ENCODE measurements at places on chromosomes 6 and 20. TPM values are rescaled to one million over a fixed set of nuclear protein-coding genes. Genes with fewer than 3 reads are reported as not detected.

The NTSR1 gene
- 0.13 TPM for total RNA-seq

The IMPG1 gene
- not detected for total RNA-seq

The SIGLEC1 gene
- total RNA-seq: 3.0 TPM

The DEFB124 gene
- total RNA-seq: not detected

The SYCP2 gene
- 0.26 TPM for total RNA-seq

DNA sequence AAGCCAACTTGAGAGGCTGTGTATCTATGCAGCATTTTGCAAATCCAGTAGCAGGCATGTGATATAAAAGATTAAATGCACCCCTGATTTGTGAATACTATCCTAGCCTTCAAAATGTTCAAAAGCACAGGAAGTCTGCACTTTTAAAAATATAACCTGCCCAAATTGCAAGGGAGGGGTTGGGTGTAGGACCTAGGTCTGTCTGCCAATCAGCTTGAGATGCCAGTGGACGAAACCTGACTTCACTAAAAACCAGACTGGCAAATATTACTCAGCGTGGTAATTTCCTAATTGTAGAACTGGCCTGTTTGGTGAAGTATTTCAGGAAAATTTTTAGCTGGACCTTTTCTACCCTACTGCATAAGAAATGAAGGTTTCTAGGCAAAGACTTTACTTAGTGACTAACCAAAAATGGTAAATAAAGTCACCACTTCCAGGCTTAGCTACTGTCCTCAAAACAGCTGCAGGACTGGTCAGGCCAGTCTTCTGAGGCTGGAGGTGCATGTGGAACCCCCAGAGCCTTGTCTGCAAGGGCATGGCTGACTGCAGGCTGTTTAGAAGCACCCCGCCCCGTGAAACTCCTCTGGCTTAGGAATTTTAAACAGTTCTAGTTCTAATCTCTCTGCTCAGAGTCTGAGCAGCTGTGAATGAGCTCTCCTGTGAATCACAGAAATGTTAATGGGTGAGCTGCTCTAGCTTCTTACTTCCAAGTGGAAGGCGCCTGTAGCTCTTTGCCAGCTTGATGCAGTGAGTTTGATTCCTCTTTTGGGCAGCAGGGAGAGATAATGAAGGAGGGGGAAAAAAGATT is 104.4 kb upstream of the ESR1 start:
- DNase-seq: no peak

GRCh38 chr6:116431964-116432595 is 29.1 kb upstream of the CALHM6 start:
- no peak for DNase-seq

GRCh38 chr20:51487076-51487475 is 55.4 kb downstream of the NFATC2 start:
- DNase-seq: no peak

- DNase-seq: no peak
Observed at GRCh38 chr6:96171112-96171511, 155.3 kb downstream of the FUT9 start.

DNA sequence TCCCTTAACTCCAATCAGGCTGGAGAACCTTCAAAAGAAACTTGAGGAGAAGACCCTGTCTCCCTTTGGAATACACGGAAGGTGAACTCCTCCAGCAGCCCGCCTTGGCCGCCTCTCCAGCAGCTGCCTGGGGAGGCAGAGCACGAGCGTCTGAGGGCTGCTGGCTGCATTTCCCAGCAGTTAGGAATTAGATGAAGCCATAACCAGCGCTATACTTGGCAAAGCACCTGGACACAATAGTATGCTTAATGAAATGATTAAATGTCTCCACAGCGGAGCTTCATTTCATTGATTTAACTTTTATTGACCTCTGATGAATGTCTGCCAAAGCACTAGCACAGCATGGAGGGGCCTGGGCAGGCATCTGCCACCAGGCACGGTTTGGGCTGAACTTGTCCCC is 73.5 kb downstream of the TMEM242 start:
- no peak for DNase-seq
